ENCODE measurements at places on chromosomes 13 and 19. TPM values are rescaled to one million over a fixed set of nuclear protein-coding genes. Genes with fewer than 3 reads are reported as not detected.

The MEGF8 gene
- 17.9 TPM for total RNA-seq

The MISP gene
- total RNA-seq = under 0.01 TPM

The CDX2 gene
- total RNA-seq = not detected

The PHF11 gene
- total RNA-seq = 8.1 TPM

The TGDS gene
- total RNA-seq = 13.4 TPM

The KLK14 gene
- total RNA-seq = not detected

The PLPP2 gene
- 1.9 TPM for total RNA-seq

Measured in smooth muscle cell of the coronary artery (primary cell).